Right ventricle myocardium inferior (tissue), 1 donor: ENCODE measurements at places on chromosomes 12 and 14. TPM values are rescaled to one million over a fixed set of nuclear protein-coding genes. Genes with fewer than 3 reads are reported as not detected.

Gene PTPN6
- 9.1 TPM for total RNA-seq

Gene AKAP5
- 0.16 TPM for total RNA-seq

Gene PMCH
- total RNA-seq: not detected

Gene PRB2
- total RNA-seq: not detected

Gene CLEC4C
- not detected for total RNA-seq

Gene SLC6A15
- total RNA-seq: not detected

Gene HHIPL1
- total RNA-seq: 1.5 TPM

Gene CISTR
- 1.7 TPM for total RNA-seq

Gene KRT75
- total RNA-seq: not detected

DNA sequence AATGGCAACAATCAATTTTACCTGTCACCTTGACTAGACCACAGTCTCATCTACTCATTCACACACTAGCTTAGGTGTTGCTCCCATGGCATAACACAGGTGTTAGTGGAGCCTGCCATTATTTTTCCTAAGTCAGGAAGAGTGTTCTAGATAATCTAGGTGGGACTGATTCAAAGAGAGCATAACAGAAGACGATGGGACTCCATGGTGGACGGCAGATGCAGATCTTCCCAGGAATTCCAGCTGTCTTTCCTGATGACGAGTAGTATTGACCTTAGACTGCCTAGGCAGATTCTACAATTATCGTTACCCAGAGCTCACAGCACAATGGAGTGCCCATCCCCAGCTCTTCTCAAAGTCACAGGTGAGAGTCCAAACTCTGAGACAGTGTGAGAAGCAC lies 589.0 kb downstream of the TMEM121 start:
- DNase-seq: no peak

GRCh38 chr12:19869413-19869812 lies 430.1 kb downstream of the AEBP2 start:
- DNase-seq: no peak

- DNase-seq: no peak
Observed at GRCh38 chr12:93484315-93484981, 17.1 kb downstream of the MRPL42 start.

- DNase-seq: no peak
Observed at GRCh38 chr12:51349026-51349425, 2.5 kb upstream of the CELA1 start.

DNA sequence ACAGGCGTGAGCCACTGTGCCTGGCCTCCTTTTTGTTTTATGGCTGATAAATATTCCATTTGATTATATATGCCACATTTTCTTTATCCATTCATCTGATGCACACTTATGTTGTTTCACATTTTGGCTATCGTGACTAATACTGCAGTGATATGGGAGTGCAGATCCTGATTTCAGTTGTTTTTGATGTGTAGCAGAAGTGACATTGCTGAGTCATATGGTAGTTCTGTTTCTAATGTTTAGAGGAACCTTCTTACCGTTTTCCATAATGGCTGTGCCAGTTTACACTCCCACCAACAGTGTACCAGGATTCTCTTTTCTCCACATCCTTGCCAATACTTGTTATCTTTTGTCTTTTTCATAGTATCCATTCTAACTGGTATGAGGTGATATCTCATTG lies 235.9 kb downstream of the ERC1 start:
- no peak for DNase-seq

DNA sequence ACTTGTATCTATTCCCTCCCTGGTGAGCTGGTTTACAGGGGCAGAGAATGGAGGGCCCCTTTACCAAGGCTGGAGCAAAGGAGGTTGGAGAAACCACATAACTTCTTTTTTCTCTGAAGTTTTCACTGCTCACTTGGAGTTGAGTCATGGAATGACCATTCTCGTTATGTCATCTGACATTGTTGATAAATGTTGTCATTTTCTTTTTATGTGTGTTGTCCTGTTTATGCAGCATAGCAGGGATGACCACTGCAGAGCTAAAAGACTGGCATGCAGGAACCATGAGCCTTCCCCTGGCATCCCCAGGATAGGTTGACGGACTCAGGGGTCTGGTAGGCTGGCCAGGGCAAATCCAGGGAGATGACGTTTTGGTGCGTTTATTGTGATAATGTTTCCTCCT lies 256.8 kb upstream of the DDHD1 start:
- DNase-seq: no peak

DNA sequence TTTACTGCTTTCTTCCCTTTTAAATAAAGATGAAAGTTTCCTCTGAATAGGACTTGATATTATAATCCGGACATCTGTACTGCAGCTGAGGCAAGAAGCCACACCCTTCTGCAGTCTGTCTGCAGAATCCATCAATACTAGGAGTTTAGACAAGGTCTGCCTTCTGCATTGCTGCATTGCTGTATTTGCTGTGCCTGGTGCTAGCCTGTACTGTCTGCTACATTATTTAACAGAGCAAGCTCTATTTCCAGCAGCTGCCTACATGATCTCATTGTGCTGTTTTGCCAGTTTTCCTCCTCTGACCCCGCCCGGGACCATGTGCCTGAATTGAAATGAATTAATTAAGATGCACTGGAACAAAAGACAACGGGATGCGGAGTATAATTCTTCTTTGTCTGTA lies 1.7 kb downstream of the TUBA1A start:
- DNase-seq: peak; percentile 75

- DNase-seq: no peak
Observed at GRCh38 chr12:42380733-42381132, 54.8 kb downstream of the PPHLN1 start.

DNA sequence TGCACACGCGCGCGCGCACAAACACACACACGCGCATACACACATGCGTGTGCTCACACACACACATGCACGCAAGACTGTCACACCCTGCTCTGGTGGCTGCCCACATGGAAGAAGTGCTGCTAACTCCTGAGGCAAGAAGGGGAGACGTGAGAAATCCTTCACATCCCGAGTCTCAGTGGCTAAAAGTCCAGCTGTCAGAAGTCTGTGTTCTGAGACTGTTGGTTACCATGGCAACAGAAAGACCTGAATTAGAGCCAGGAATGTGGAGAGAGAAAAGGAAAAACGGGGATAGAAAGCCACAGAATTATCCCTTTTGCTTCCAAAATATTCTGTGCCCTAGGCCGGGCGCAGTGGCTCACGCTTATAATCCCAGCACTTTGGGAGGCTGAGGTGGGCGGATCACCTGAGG lies 71.2 kb downstream of the PPFIBP1 start:
- peak; percentile 69 for DNase-seq

GRCh38 chr12:50787618-50788017 lies 23.7 kb downstream of the ATF1 start:
- no peak for DNase-seq

GRCh38 chr14:73807457-73807856 lies 44.2 kb upstream of the PTGR2 start:
- no peak for DNase-seq

DNA sequence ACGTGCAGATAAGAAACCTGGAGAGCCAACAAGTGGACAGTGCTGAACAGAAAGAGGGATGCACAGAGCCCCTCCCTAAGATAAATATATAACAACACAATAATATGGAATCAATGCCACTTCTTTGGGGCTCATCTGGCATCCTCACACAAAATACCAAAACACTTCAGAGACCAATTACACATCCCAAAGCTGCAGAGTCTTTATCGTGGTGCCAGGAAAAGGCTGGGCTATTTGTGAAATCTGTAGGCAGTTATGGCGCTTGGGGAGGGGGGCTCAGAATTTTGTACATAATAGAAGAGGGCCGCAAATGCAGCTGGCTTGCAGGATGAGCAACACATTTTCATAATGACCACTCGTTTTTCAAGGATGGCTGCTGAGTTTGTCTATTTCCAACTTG lies 160.4 kb upstream of the NOS1 start:
- DNase-seq: no peak

DNA sequence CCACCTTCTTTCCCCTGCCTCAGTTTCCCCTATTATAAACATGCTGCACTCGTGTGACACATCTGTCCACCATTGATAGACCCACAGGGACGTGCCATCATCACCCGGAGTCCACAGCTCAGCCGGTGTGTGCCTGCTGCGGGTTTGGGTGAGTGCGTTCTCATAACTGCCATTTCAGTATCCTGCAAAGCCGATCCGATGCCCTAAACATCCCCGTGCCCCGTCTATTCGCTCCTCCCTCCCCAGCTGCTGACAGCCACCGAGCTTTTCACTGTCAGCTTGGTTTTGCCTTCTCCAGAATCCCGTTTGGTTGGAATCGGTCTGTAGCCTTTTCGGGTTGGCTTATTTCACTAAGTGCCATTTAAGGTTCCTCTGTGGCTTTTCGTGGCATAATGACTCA lies 3.9 kb downstream of the LRCOL1 start:
- DNase-seq: no peak
